Stimulated activated CD4-positive, alpha-beta T cell treated with anti-CD3 and anti-CD28 coated beads, TNF-alpha, amount 100 ng/mL, for 4 hours (primary cell): ENCODE measurements at places on chromosomes 5 and 9.

DNA sequence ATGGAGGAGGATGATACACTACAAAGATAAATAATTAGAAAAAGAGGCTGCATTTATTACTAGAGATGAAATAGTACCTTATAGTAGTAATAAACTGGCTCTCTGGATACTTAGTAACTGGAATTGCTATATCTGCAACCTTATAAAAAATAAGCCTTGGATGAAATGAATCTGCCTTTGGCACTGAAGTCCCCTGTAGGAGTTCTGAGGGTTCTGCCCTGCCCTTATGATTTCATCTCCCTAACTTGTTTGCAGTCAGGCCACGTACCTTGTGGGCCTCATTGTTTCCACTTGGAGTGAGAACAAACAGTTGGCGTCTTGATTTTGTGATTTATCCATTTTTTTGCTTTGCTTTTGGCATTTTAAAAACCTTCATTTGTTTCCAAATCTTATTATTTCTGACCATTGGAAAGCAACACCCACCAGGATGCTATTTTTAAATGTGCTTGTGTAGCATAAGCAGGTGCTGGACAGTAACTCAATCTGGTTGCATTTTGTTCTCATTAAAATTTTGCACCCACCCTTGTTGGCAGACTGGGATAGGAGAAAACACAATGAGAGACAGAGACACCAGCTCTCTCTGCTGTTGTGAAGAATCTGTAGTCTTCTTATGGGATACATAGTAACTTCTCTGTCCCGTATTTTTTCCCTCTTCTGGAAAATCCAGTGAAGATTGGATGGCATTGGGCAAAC, 518.9 kb upstream of the SGCD start:
- DNase-seq, result no peak

DNA sequence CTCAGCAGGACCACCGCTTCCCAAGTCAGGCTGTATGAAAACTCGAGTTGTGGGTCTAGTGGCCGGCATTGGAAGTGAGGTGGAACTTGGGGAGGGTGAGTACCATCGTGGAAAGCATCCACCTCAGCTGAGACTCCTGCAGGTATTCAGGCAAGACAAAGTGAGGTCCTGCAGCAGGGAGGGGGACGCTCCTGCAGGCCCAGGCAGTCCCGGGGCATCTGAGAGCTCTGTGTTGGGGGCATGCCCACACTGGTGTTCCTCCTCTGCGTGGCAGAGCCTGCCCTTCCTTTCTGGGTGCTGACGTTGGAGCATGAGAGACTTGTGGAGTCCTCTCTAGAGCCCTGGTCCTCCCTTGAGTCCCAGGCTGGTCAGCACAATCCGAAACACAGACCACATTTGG, 187.7 kb downstream of the CACNA1B start:
- no peak for DNase-seq

- DNase-seq, result no peak
Observed at GRCh38 chr9:5895782-5896181, 5.1 kb downstream of the MLANA start.

DNA sequence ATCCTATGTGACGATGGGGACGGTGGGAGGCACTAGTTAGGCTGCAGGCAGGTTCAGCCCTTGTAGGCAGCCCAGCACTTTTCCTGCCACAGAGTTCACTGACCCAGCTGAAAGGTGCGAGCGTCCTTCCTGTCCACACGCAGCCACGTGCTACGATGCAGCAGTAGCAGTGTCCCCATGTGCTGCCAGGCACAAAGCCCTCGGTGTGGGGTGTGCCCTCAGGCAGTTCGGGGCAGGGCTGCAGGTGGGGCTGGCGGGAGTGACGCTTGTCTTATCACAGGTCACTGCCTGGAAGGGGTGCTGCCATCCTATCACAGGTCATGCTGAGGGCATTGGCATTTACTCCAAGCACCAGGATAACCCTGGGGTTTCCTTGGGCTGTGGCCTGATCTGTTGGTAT, 46.8 kb upstream of the CLPTM1L start:
- no peak for DNase-seq

GRCh38 chr5:1180096-1180495, 21.3 kb upstream of the SLC6A19 start:
- DNase-seq, result no peak

GRCh38 chr5:40649463-40650030, 30.2 kb upstream of the PTGER4 start:
- no peak for DNase-seq

GRCh38 chr5:114210662-114211061, 151.2 kb upstream of the KCNN2 start:
- DNase-seq, result no peak

- no peak for DNase-seq
Observed at GRCh38 chr9:98481676-98482075, 226.2 kb upstream of the TBC1D2 start.

DNA sequence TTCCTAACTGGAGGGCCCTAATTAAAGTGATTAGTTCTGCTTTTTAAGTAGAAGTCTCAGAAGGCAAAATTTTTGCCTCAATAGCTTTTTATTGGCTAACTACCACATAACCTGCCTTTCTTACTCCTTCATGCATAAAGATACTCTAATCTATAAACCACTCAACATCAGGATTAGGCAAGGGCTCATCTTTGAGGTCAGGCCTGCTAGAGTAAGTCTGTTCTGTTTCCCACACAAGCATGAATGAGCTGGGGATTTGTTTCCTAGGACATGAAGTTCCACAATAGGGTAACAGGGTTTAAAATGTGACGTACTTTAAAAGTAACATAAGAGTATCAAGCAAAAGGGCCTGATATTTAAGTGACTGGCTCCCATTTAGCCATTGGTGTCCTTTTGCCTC, 522.7 kb upstream of the TYRP1 start:
- no peak for DNase-seq

- no peak for DNase-seq
Observed at GRCh38 chr5:1918488-1919208, 35.9 kb upstream of the IRX4 start.

GRCh38 chr5:8538821-8539220, 669.9 kb downstream of the MTRR start:
- DNase-seq, result no peak

DNA sequence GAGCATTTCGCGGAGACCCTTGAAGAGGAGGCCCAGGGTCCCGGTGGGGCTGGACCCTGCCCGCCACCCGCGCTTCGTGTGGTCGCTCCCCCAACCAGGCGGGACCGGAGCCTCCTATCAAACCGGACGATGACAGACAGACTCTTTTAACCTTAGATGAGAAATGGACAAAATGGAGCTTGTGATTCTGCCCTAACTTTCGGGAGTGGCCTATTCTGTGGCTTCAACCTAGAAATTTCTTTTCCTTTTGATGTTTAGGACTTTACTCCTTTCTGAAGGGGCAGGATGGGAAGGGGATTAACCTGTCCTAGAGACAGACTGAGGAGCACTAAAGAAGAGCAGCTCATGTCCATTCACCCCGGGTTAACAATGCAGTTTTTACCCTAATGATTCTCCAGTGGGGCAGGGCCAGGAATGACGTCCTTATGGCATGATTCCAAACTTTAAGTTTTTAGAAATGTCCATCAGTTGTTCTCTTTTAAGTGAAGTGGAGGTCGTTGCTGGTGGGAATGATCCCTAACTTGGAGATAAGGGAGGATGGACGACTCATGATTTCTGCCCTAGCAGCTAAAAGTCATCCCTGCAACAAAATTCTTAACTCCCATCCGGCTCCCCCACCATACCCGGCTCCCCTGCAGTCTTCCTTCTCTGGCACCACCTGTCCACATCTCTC, 1.0 kb downstream of the NIPSNAP3A start:
- DNase-seq, result no peak

GRCh38 chr5:162037431-162037830, 30.1 kb upstream of the GABRG2 start:
- no peak for DNase-seq

GRCh38 chr9:98964911-98965336, 21.2 kb downstream of the COL15A1 start:
- no peak for DNase-seq

DNA sequence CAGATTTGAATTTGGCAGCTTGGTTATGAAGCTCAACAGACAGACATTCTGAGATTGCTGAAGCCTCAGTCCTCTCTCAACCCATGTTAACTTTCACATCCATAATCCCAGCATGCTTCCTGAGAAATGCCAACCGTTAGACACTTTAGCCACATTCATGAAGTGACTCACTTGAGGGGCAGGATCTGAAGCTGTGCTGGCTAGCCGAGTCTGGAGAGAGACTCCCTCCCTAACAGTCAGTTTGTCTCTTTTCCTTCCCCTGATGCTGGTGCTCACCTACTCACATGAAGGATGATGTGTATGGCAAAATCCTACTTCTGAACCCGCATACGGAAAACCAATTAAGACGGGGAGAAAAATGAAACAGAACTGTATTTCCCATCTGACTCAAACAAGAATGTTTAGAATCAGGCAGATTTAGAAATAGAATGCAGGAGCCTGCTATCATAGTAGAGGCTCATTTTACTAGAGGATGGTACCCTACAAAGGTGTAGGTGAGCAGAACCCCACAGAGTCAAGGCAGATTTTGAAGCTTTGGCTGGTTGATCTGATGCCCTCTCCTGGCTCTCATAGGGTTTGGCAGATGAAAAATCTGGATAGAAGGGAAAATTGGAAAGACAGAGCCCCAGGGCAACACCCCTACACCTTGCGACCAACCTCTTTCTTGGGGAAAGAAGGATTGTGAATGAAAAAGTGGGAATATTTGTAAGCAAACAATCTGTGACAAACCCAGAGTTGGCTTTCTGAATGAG, 150.9 kb upstream of the LHFPL2 start:
- DNase-seq, result no peak

DNA sequence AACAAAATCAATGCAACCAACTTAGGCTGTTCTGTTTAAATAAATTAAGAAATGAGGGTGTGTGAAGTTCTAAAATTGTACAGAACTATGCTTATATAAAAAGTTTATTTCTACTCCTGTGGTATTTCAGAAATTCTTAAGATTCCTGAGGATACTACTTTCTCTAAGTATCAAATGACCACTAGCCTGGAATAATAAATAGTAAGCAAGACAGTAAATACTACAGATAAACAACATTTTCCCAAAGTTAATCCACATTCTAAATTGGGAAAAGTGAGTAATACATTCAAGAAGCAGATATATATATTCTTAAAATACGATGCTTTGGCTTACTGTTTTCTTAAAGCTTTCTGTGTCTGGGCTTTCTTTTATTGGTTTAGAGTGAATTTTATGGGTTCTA, 29.5 kb downstream of the CCNH start:
- DNase-seq, result no peak

DNA sequence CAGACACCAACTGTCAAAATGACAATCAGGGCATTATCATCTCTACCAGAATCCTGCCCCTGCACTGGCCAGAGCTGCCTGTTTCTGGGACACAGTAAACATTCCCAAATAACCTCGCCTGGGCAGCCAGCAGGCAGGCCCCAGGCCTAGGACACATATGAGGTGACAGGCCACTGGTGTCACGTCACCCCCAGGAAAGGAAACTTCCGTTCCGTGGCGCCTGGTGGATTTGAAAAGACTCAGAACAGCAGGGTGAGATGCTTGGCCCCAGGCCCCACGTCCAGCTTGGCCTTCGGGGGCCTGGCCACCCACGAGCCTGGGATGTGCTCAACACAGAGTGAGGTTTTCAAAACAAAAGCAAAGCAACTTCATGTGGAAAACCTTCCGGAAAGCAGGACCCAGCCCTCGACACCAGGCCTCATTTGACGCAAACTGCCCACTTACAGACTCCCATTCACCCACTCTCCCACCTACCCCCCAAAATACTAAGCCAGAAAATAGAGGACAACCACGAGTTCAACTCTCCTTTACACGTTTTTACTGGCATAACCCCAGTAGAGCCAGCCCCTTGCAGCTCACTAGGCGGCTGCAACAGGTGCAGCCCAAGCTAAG, 1.2 kb downstream of the SEMA4D start:
- DNase-seq, result no peak

- no peak for DNase-seq
Observed at GRCh38 chr5:67805666-67806348, 409.7 kb upstream of the PIK3R1 start.

DNA sequence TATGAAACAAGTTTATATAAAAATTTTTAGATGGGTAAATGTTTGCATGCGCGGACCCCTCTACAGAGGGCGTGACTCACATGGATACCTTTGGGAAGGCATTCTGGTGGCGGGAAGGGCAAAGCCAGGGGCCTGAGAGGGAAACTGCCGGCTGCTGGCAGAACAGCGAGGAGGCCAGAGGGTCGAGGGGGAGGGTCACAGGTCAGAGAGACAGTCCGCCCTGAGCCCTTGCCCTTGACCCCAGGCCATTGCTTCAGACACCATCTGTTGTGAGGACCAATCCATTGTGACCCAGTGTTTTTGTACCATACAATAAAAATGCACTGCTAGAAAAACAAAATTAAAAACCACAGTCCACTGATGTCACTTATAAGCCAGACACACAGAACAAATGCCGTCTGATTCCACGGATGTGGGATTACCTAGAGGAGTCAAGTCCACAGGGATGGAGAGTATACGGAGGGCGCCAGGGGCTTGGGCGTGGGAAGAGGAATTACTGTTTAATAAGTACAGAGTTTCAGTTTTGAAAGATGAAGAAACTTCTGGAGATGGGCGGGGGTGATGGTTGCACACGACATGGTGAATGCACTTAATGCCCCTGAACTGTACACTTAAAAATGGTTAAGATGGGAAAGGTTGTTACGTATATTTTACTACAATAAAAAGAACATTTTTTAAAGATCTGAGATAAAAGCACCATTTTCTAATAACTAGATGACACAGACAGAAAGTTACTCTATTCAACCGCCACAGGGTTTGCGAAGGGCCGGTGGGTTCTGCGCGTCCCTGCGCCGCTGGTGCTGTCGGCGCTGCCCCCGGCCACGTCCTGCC, 12.0 kb downstream of the BTNL9 start:
- no peak for DNase-seq
